ENCODE measurements at places on chromosomes 4 and X.
A peak's percentile ranks its signal among the peaks of the same experiment; 100 is the strongest.

DNA sequence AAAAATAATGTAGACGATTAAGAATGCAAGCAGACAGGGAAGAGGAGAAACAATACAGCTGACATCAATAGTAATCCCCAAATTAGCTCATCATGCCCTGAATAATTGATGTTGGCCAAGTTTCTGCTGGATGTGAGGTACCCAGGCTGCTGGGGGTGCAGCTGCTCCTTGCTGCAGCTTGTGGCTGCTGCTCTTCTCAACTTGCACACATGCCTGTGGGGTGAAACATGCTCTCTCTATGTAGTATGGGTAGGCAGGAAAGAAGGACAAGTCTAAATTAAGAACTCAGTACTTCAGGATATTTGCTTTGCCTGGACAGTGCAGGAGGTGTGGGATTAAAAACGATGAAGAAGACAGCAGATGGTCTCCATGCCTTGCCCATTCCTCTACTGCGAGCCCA lies 16.7 kb downstream of the EDA2R start:
- DNase-seq: no peak

DNA sequence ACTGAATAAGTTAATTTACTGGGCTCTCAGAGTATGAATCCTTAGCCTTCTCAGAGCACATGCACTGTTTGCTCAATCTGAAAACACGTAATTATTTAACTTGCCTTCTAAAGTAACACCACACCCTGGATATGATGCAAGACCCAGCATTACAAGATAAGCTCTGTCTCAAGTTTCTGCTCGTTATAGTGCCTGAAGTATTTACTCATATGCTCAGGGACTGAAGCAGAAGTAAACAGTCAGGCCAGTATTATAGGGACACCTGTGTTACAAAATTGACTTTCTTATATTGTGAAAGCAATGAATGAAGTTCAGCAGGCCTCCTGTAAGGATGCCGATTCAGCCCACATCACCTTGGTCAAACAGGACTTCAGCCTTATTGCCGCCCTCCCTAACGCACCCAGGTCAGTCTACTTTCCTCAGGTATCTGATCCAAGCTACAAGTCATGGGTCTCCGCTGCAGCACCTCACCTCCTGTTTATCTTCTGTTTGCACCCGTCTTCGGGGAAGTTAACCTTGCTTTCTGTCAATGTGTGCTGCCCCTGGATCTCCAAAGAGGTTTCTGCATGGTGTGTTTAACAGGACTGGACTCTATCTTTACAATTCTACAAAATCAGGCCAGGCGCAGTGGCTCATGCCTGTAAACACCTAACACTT lies 42.8 kb upstream of the KLF3 start:
- DNase-seq: peak; percentile 18

GRCh38 chrX:68931345-68931744 lies 102.5 kb downstream of the EFNB1 start:
- DNase-seq: no peak

- DNase-seq: peak; percentile 5
These were observed 34.3 kb downstream of the TMEM164 start for GRCh38 chrX:110037178-110037577.

DNA sequence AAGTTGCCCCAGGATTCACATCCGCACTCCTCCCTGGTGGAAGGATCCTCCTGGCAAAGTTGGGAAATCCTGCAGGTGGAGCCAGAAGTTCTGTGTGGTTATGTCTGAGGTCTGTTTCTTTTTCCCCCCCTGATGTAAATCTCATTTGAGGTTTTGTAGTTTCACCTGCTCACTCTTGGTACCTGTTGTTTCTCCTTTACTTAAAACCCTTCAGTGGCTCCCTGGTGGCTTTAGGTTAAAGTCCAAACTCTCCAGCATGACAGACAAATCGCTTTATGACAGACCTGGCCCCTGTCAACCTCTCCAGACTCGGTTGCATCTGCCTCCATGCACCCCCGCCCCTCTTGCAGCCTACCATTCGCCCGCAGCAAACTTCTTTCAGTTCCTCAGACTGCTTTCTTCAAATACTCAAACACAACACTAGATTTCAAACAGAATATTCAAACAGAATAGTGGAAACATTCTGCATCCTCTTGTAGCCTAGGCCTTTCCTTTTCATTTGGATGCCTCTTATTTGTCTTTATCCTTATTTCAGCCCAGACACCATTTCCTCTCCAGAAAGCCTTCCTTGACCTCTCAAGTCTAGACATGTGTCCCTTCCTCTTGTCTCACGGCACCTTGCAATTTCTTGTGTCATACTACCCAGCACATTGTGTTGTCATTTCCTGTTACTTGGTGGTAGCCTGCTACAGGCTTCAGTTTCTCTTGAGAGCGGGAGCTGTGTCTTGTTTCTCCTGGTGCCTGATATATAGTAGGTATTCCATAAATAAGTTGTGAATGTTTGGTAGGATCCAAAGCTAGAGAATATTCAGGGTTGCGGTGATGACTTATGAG lies 24.8 kb downstream of the IL13RA1 start:
- DNase-seq: no peak

DNA sequence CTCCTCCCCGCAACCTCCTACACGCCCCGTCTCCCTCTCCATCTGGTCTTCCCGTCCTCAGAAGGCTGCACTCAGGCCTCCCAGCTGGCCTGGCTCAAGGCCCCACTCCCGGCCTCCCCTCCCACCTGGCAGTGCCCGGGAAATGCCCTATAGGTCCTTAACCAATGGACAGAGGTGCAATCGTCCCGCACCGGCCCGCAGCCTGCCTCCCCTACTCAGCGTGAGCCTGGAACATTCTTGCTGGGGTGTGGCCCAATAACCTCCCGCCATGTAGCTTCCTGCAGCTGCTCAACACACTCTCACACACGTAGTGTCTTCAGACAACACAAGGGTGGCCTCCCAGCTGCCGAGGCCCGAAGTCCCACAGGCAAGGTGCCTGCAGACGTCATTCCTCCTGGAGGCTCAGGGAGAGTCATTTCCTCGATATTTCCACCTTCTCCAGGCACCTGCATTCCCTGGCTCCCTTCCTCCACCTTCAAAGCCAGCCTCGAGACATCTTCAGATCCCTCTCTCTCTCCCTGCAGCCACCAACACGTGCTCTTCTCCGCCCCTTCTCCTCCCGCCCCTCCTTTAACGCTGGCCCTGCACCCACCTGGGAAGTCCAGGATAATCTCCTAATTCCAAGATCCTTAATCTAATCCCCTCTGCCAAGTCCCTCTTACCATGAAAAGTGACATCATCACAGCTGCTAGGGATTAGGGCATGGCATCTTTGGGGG lies 56.2 kb downstream of the ADRA2C start:
- no peak for DNase-seq

Measured in common myeloid progenitor, CD34-positive (primary cell).